ENCODE measurements at places on chromosomes 3 and 15.

DNA sequence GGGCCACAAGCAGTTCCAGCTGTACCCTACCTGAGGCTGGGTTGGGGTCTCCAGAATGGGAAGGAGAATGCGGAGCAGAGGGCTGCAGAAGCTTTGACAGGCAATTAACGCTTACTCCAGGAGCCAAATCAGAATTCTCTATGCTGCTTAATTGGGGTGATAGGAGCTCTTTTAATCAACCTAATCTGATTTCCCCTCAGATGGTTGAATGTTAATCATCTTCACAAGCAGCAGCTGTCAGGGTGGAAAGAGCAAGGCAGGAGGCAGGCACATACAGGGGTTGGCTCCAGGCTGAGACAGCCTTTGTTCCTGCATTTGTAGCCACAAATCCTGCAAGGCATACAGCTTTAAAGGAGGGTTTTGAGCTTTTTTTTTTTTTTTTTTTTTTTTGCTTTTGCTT lies 2.6 kb downstream of the CILP start:
- no peak for DNase-seq

DNA sequence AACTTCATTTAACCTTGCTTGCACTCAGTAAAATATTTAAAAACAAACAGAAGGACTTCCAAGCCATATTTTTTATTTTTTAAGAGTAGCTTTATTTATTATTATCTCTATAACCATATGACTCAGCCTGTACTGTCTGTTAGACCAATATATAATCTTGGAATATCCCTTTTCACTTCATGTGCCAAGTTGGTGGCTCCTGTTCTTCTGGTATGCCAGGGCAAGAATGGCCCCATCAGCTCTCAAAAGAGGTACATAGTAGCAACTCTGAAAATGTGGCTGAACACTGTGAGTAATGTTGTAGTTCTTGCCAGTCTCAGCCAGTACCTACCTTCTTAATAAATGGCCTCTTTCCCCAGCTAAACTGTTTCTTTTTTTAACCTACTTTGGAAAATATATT lies 257.0 kb upstream of the UBE2E1 start:
- no peak for DNase-seq

DNA sequence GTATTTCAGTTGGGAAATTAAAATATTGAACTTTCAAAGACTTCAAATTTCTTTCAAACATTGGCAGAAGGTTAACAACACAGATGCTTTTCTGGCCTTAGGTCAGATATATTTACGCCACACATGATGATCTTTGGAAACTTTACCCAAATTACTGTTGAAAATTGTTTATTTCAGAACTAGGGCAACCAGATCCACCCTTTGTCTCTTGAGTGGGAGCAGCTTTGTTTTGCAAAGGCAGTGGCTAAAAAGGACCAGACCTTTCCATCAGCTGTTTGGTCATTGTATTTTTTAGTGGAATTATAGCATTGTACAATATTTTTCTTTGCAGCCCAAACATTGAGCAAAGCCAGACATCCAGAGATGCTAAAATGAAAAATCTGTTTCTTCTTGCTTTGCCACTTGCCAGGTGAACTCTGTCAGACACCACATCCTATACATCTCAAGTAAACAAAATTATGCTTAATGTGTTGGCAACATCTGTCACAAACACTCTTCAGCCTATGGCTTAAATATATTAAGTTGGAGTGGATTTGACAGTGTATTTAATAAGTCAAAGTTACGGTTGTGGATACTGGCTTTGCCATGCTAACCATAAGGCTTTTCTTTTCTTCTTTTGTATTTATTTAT lies 651.9 kb downstream of the RBMS3 start:
- no peak for DNase-seq

DNA sequence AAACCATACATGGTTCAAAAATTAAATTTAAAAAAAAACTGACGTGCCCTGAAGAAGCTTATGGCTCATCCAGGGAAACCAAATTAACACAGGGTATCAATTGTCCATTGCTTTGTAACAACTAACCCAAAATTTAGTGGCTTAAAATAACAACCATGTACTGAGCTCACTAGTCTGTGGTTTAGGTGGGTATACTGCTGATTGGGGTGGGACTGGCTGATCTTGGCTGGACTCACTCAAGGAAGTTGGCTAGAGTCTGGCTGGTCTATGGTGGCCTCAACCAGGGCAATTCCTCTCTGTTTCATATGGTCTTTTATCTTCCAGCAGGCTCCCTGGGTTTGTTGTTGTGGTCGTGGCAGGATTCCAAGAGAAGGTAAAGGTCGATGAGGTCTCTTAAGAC lies 14.1 kb upstream of the EDC3 start:
- DNase-seq, result no peak

DNA sequence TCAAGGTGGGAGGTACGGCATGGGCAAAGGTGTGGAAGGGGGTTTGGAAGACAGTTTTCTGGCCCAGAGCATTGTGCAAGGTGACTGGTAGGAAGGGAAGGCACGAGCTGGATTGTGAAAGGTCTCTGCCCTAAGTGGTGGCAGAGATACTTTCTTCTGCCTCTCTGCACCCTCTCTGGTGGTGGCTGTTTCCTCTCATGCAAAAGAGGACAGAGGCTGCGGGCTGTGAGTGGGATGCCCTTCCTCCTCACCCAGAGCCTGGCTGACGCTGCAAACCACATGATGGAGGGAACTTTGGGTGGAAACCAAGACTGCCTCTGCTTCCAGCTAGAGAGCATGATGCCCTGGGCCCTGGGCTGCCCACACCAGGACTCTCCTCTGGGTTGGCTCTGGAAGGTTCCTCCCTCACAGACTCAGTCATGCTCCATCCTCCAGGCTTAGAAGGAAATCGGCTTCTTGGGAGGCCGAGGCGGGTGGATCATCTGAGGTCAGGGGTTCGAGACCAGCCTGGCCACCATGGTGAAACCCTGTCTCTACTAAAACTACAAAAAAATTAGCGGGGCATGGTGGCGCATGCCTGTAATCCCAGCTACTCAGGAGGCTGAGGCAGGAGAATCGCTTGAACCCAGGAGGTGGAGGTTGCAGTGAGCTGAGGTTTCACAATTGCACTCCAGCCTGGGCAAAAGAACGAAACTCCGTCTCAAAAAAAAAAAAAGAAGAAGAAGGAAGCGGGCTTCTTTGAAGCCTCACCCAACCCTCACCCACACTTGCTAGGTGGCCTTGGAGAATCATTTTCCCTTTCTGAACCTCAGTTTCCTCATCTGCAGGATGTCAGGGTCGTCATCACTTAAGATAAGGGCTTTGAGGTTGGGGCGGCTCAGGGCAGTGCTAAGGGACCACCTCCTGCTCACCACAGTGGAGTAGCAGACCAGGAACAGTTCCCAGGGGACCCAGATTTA lies 8.3 kb downstream of the PSTPIP1 start:
- peak; percentile 64 for DNase-seq

DNA sequence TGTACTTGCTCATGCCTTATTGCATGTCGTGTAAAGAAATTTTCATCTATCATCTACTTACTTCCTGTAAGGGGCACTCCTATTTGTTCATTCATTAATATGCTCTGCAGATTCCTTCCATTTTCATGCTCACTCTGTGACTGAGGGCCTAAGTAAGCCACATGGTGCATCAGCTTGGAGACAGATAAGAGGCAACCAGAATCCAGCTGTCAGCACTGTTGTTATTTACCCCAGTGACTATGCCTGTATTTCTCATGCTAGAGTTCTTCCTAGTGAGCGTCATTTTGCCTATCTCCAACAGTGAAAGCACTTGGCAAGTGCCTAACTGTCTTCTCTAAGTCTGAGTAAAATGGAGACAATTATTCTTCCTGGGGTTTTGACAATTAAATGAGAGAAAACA lies 124.8 kb upstream of the ABI3BP start:
- DNase-seq, result no peak

DNA sequence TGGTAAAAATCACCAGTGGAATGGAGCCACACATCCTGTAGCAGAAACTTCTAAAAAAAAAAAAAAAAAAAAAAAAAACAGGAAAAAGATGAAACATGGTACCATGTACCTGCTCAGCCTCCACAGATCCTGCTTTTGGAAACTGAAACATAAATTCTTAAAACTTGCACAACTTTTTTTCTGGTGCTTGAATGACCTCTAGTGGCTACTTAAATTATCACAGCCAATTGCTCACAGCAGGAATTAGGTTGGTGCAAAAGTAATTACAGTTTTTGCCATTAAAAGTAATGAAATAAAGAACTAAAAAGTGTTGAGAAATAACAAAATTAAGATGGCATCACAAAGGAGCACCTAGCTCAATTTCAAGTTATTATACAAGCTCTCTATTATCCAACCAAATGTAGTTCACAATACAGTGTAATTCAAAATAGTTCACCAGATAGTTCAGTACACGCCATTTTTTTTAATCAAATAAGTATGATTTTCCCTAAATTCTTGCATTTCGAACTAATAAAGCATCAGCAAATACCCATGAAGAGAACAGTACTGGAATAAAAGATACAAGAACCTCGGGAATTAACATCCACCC lies 80.6 kb downstream of the ULK4 start:
- DNase-seq, result peak; percentile 28

- no peak for DNase-seq
Measured at GRCh38 chr3:127174284-127174683, 18.6 kb upstream of the PRR23E start.

DNA sequence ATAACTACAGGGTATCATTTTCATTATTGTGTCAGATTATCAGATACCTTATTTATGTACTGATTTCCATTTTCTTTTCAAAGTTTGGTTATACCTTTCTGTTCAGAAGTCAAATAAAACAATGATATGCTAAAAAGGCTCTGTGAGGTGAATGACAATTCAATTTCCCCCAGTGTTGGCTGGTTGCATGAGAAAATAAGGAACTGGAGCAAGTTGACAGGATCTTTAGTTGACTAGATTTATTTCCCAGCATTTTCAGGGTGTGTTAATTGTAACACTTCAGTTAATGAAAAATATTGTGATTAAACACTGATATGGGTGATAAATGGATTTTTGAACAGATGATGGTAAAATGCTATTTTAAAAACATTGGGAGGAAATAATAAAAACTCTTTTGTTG lies 122.8 kb upstream of the FAM3D start:
- no peak for DNase-seq

GRCh38 chr3:140763532-140763931 lies 85.7 kb downstream of the TRIM42 start:
- DNase-seq, result no peak
